ENCODE measurements at places on chromosomes 1 and 21.

DNA sequence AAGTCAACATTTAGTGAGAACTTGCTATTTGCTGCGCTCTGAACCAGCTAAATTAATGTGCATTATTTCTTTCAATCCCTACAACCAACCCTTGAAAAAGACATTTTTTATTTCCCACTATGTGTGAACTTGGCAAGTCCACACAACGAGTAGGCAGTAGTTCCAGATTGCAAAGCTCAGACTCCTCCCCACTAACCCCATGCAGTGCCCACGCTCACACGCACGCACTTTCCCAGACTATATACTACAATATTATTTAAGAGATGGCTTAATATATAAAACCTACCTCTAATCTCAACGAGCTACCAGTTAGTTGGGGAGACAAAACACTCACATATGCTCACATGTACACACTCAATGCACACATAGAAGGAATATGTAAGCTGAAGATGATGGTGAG, 671.2 kb downstream of the LMO4 start:
- no peak for DNase-seq

DNA sequence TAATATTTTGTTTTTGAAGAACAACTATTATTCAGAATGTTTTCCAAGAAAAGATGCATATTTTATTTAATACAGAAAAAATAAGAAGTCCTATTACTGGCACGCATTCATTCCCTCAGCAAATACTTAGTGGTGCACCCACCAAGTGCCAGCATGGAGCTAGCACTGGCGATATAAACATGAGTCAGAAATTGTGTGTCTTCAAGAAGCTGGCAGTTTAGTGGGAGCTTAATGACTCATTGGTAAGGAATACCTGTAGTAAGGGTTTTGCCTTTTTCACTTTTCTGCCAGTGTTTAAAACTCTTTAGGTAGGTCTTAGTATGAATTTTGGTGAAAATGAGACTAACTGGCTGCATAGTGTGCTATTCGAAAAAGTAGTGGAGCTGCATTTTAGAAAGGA, 6.3 kb downstream of the MAGI3 start:
- DNase-seq = no peak

DNA sequence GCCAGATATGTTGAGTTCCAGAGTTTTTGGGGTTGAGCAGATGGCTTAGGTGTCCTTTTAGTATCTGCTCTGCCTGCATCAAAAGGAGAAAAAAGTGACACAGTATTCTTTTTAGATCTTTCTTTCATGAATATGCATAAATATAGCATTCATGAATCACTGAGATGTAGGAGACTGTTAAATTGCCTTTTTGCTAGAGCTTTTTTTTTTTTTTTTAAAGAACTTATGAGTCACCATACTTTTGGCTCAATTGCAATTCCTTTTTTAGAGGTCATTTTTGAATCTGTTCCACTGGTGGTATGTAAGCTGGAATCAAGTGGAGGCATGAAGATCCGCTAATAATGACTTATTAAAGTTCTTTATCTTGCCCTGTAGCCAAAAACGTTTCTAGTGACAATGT, 480.9 kb upstream of the ZRANB2 start:
- no peak for DNase-seq

DNA sequence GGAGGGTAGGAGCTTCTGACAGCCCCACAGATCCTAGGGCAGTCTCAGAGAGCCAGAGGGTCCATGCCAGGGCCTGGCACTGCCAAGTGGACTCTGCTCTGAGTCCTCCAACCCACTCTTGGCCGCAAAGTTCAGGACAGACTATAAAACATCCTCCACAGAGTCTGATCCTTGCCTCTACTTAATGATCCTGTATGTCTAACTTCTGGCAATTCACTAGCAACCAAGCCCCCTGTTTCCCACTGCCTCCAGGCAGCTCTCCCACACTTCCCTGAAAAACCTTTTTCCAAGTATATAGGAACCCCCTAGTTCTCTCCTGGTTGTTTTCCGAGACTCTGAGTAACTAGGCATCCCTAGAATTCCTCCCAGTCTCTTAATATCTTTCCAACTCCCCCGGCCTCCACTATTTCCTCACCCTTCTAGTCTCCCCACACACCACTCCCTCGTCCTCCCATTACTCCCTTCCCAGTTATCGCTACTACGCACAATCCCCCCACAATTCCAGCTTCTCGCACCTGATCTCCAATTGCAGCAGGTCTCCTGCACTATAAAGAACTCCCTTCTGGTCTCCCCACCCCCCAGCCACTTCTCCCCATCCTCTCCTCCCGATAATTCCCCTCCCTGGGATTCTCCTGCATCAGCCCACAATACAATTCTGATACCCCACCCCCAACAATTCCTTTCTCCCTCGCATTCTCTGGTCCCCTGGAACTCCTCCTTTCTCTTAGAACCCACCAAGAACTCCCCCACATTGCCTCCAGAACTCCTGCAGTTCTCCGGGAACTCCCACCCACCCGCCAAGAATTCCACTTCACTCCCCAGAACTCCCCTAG, 574 bp downstream of the IGSF9 start:
- no peak for DNase-seq

DNA sequence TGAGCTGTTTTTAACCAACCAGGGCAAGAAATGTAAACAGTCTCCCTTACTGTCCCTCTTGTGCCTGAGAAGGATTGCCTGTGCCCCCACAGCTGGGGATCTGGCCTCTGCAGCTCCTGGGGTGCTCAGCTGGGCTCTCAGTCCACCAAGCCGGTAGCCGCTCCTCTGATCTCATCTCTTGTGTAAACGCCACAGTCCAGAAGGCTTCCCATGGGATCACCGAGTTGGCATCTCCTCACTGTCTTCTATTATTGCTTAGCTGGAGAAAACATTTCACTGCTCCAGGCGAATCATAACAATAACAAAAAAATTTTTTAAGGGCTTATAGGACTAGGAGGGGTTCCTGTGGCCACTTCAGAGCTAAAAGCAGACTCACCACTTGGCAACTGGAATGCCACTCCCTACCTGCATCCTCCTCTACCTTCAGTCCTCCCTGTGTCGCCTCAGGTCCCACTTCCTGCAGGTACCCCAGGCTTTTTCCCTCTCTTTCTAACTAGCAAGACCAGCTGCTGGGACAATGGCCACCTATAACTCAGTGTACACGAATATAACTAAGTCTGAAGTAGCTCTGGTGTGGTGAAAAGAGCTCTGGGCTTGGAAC, 75.8 kb downstream of the ATP1A1 start:
- DNase-seq = no peak

DNA sequence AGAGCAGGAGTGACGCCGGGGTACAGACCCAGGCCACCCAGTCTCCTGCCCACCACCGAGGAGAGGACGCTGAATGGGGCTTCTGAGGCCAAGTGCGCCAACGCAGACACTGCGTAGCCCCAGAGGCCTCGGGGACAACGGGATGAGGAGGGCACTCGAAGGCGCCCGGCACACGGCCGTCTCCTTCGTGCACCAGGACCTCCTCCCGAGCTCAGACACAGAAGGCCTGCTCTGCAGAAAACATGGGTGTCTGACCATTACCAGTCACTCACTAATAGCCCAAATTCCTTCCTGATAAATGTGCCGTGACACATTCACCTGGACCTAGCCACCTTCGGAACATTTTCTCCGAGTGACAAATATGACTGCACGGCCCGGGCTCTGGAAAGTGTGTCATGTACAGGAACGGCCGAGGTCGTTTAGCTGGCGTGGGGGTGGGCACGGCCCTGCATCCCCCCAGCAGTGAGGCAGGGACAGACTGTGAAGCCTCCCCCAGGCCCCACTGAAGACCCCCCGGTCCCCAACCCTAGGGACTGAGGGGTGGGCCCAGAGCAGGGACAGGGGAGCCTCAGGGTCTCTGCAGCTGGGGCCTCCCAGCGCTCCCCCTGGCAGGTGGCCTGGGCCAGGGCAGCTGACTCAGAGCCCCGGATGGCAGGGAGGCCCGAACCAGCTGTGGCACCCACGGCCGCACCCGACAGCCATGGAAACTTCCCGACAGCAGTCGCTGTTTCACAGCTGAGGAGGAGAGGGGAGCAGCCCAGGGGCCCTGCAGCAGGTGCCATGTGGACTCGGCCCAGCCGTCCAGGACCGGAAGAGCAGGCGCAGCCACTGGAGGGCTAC, 16.7 kb upstream of the COL6A2 start:
- no peak for DNase-seq

GRCh38 chr1:159827549-159827948, 876 bp downstream of the SLAMF8 start:
- DNase-seq = peak; percentile 21

DNA sequence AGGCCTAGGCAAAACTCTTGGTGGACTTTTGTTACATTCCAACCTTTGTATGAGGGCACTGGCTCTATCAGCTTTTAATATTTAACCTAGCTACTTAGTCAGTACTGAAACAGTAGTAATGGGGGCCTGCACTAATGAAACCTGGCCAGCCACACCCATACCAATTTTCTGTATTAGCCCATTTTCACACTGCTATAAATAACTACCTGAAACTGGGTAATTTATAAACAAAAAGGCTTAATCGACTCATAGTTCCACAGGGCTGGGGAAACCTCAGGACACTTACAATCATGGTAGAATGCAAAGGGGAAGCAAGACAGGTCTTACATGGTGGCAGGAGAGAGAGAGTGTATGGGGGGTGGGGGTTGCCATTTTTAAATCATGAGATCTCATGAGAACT, 245.7 kb upstream of the RGS18 start:
- DNase-seq = no peak

GRCh38 chr21:28473530-28474220, 519.0 kb downstream of the LTN1 start:
- peak; percentile 54 for DNase-seq

DNA sequence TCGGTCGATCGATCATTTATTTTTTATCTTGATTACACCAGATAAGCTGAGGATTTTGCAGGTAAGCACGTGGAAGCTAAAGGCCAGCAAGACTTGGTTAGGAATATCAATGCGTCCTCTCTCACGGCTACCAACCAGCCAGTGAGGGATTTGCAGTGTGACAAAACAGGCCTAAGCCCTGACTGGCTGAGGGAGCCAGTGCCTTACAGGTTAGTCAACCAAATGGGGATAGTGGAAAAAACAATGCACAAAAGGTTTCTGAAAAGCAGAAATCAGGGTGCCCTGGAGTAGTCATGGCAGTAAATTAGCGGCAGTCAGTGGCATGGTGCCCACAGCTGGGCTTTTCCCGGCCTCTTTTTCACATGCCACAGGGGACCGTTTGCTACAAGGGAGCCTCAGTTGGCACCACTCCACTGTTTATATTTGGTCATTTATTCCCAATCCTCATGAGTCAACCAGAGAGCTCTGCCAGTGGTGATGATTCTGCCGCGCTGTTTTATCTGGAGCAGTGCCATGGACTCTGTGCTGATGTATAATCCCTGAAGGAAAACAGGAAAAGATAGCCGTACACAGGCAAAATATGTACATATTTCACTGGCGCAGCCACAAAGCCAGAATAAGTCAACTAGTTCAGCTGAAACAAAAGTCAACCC, 167.6 kb downstream of the RHOU start:
- DNase-seq = no peak

- DNase-seq = no peak
Measured at GRCh38 chr1:55138823-55139222, 76.3 kb downstream of the USP24 start.

- DNase-seq = peak; percentile 92
Measured at GRCh38 chr1:36150296-36151133, 1.2 kb upstream of the TRAPPC3 start.

DNA sequence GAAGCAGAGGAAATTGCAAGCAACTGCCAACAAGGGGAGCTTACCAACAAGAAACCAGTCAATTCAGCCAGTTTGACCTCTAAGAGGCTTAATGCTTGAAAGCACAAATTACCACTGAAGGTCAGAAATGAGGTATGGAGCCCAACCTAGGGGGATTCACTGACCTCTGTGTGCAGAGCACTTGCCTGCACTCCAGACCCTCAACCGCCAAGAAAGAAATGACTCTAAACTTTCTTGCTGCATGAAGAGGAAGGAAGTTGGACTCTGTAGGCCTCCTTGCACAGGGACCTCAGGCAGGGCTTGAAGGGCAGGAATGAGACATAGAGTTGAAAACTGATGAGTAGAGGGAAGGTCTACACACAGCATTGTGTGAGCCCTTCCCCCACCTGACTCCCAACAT, 10.0 kb downstream of the ARMH1 start:
- peak; percentile 93 for DNase-seq

DNA sequence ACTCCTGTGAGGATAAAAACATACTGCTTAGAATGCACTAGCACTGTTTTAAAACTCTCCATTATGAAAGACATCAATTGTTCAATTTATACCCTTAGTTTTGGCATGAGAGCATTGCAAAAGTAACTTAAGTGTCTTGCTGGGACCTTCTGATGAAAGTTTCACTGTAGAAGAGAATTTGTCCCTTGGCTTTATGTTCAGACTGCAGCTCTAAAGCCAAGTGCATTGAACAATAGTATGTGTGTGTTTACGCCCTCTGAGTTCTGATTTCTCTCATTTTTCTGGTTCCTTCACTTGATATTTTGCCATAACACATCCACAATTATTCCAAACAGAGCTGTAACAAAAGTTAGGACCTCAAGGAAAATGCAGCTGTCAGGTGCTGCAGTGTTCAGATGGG, 474.6 kb downstream of the DISC1 start:
- no peak for DNase-seq

DNA sequence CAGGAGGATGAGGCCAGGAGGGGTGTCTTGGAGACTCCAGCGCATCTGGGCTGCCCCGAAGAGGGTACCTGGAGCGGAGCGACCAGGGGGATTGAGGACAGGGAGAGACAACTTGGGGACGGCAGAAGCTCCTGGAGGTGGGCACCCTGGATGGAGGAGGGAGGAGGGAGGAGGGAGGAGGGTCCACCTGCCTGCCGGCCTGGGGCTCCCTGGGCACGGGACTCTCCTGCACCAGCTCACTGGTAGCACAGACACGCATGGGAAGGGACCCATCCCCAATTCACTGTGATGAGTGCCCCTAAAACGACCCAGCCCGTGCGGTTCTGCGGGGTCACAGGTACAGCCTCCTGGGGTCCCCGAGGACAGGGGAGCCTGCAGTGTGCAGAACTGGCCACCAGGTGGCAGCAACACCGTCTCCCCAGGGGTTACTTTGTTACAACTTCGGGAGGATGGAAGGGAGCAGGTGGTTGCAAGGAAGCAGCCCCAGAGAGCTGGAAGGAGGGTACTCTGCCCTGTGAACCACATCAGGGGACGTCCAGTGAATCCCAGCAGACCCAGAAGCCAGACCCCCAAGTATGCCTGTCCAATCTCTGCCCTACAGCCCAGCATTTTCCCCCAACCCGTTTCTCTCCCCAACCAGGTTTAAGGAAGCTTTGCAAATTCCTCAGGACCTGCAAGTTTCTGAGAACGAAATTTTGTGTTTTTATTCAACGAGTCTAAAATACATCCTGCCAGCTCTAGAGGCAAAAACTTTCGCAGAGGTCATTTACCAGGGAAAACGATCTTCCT, 482.4 kb downstream of the NPHP4 start:
- DNase-seq = peak; percentile 52

DNA sequence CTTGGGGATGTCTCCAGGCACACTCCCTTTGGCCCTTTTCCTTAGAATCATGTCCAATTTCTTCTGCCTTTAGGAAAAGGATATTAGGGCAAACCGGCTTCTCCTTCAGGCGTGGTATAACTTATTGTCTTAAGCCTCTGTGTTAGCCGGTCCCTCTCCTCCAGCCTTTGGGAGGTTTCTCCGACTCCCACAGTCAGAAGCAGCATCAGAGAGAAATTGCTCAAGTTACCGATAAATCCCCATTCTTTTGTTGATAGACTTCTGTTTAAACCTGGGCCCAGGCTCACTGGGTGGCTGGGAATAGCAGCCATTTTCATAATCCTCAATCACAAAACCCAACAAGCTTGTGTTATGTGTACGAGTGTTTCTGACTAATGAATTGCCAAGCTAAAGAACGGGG, 85.4 kb upstream of the KAZN start:
- DNase-seq = no peak

- no peak for DNase-seq
Measured at GRCh38 chr21:32299695-32300094, 1.0 kb downstream of the MRAP start.

- DNase-seq = no peak
Measured at GRCh38 chr1:29249170-29249691, 12.9 kb downstream of the PTPRU start.
